ENCODE measurements at places on chromosomes 2 and 18.
A peak's percentile ranks its signal among the peaks of the same experiment; 100 is the strongest.

DNA sequence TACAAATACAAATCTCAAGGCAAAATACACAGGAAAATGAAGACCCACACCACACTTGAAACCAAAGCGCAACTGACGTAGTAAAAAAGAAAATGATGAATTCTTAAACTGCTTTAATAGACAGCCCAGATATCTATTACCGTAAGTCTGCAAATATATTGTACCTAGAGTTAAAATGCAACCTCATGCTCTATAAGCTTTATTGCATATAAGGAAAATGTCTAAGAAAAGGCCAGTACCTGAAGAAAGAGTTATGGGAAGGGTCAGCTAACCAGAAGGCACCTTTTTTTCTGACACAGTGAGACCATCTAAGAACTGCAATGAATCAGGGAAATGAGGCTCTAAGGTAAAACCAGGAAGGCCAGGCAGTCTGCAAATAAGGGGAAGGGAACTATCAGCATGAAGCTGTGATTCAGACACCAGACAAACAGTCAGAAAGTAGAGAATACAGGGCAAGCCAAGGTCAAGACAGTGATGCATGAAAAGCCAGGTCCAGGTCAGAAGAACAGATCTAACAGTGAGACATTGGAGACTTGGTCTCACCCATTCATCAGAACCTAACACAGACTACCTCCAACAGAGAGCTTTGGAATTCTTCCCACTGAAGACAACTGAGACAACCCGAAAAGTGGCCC, 46.9 kb downstream of the PDE11A start:
- no peak for DNase-seq

- DNase-seq, result no peak
Measured at GRCh38 chr2:168432565-168433186, 23.4 kb upstream of the CERS6 start.

GRCh38 chr2:48235076-48235475, 294.9 kb upstream of the STON1 start:
- DNase-seq, result no peak

DNA sequence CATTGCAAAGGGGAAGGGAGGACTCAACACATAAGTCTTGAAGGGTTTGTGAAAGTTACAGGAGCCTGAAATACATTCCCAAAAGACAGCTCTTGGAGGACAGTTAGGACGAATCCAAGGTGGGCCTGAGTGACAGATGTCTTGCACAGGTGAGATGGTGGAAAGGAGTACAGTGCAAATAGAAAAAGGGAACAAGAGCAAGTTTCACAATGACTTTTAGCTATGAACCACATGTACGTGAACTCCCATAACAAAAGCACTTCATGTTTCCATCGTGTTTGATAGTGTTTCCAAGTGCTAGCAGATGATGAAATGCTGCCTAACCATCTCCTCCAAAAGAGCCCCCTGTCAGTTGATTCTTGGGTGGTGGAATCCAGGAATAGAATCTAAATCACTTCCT, 1.8 kb downstream of the IL18RAP start:
- DNase-seq, result no peak

- DNase-seq, result no peak
Measured at GRCh38 chr2:72956936-72957335, 39.6 kb downstream of the EMX1 start.

GRCh38 chr2:177551989-177552421, 159.4 kb downstream of the AGPS start:
- DNase-seq, result no peak

- DNase-seq, result peak; percentile 33
Measured at GRCh38 chr18:2337552-2338141, 233.7 kb downstream of the METTL4 start.

- no peak for DNase-seq
Measured at GRCh38 chr2:227344231-227344630, 19.2 kb downstream of the MFF start.

GRCh38 chr2:55087501-55087900, 37.2 kb upstream of the RTN4 start:
- DNase-seq, result no peak

DNA sequence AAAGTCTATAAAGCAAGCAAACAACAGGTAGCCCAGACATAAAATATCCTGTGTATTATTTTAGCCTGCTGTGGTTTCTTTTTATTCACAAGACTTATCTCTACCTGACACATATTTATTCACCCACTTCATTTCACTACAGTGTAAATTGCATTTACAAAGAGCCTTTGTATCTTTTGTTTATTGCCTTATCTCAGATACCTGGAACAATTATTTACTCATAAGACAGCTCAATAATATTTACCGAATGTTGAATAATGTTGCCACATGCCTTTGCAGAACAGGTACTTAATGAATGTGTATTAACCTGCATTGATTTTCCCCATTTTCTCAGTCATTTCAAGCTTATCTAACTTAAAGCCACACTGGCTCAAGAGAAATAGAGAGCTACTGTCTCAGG, 603.6 kb downstream of the FBXO15 start:
- DNase-seq, result no peak

GRCh38 chr18:58034370-58034769, 9.7 kb upstream of the NEDD4L start:
- DNase-seq, result no peak

All from mucosa of descending colon (tissue), 3 donors.